ENCODE measurements at places on chromosomes 1 and 21.

GRCh38 chr1:181251713-181252075, 163.2 kb downstream of the IER5 start:
- no peak for DNase-seq

DNA sequence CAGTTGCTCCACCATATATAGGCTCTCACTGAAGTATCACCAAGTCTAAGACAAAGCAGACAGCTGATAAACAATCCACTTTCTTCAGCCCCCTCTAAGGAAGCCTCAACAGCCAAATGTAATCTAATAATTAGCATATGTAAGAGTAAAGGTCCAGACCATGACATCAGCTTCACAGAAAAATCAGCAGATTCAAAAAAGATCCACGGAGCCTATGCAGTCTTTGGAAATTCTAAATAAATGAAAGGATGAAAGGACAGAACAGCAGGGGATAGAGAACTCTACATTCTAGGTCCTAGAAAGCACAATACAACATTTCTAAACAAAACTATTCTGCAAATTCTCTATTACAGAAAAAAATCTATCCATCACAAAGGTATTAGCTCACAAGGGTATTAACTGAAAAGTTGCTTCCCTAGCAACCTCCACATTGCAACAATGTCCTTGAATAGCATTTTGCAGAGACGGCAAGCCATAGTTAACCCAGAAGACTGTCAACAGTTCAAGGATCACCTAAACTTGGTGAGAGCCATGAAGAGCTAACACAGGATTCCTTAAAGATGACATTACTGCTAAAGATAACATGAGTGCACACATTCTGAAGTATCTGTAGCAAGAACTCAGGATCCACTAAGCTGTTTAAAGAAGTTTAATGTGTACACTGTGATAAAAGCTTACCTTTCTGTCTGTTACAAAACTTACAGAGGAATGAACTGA, 74.3 kb downstream of the SIPA1L2 start:
- DNase-seq = no peak

GRCh38 chr1:11524465-11525150, 45.7 kb downstream of the DISP3 start:
- DNase-seq = no peak

GRCh38 chr1:19013826-19014548, 57.5 kb upstream of the IFFO2 start:
- peak; percentile 65 for DNase-seq

DNA sequence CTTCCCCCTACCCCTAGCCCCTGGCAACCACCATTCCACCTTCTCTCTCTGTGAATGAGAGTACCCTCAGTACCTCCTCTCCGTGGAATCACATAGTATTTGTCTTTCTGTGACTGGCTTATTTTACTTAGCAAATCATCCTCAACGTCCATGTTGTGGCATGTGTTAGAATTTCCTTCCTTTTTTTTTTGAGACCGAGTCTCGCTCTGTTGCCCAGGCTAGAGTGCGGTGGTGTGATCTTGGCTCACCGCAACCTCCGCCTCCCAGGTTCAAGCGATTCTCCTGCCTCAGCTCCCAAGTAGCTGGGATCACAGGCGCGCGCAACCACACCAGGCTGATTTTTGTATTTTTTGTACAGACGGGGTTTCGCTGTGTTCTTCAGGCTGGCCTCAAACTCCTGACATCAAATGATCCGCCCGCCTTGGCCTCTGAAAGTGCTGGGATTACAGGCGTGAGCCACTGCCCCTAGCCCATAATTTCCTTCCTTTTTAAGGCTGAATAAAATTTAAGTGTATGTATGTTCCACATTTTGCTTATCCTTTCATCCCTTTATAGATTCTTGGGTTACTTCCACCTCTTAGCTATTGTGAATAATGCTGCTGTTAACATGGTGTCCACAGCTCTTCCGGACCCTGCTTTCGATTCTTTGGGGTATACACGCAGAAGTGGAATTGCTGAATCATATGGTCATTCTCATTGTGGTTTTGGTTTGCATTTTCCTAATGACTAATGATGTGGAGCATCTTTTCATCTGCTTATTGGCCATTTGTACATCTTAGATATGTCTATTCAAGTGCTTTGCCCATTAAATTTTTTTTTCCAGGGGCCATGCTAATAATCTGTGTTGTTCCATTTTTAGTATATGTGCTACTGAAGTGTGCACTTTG, 32.3 kb downstream of the ERRFI1 start:
- no peak for DNase-seq

DNA sequence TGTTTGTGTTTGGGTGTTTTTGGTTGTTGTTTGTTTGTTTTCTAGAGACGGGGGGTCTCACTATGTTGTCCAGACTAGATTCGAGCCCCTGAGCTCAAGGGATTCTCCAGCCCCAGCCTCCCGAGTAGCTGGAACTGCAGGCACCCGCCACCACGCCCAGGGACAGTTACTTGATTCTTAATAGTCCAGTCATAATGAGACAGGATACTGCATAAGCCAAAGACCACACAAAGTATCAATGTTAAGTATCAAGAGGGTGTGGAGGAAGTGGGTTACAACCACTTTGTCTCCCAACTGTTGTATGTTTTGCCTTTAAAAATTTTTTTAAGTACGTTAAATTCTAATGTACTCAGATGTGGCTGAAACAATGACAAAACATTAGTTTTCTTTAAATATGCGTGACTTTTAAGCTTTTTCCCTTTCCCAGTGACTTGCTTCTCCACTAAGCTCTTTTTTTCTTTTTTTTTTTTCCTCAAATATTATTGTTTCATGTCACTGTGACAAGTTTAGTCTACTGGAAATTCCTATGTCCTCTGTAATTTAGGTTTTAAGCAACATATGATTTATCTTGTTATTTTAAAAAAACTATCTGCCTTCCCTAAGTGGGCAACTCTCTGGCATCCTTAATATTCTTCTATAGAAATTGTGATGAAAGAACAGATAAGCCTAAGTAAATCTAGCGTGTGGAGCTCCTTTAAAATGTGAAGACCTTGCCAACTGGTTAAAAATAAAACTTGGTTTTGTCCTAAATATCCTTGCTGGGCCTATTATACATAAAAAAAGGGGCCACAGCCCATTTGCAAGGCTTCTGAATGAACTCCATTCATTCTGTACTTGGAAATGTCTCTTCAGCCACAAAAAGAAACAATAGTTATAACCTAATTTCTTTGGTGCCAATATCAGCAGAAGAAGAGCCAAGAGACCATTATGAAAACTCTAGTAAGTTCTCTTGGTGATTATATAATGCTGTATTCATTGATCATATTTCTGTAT, 56.2 kb upstream of the DPH5 start:
- DNase-seq = no peak

DNA sequence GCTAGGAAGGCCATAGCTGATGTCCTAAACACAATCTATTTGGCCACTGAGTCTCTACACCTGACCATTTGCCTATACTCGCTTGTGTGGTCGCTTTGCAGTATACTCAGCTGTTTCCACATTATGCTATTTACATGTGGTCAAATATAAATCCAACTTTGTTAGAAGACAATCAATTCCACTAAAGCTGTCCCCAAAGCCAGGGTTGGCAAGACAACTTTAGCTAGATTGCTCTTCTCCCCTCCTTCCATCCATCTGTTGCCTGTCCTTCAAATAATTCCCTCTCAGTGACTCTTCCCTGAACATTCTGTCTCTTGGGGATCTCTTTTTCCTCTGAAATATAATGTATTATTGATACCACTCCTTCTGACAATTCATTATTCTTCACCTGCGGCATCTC, 30.1 kb downstream of the AVPR1B start:
- no peak for DNase-seq

- DNase-seq = no peak
Observed at GRCh38 chr1:1051127-1051810, 22.8 kb downstream of the RNF223 start.

DNA sequence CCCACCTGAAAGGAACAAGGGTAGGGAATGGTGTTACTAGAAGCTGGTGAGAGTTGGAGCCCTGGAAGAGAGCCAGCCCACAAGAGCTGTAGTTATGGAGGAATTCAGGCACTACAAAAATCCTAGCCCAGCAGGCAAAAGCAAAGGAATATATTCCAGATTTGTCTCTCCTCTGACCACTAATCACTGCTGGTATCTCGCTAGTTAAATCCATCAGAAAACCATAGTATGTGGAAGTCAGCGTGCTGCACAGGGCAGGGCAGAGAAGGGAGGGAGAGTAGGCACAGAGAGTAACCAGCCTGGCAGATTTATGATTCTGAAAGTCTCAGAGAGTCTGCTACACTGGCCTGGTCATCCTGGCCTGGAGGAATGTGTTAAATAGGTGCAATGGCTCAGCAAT, 88.6 kb downstream of the SELENOF start:
- DNase-seq = no peak

DNA sequence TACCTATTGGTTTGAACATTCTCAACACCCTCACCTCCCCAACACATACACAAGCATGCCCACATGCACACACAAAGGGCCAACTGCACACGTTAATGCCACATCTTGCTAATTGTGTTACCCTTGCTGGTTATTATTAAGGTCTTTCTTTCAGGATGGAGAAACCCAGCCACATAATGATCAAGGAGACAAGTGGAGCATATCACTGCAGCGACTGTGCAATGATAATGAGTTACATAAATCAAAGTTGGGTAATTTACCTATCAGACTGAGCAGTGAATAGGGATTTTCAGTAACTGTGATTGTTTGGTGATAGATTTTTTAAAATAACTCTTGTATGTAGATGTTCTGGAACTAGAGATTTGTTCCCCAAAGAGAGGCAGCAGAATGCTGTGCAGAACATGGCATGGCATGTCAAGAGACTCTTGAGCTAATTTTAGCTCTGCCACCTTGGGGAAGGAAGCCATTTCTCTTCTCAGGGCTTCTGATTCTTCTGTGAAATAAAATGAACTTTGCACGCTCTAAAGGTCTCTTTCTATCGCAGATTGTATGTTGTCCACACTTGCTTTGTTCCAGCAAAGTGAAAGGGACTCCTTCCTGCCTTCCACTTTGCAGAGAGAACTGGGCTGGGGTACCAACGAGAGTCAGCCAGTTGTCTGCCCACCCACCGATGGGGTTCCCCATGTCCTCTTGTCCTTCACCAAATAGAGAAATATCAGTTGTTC, 126.0 kb upstream of the CAMK1G start:
- no peak for DNase-seq

- no peak for DNase-seq
Observed at GRCh38 chr1:54312796-54313316, 93.3 kb downstream of the SSBP3 start.

GRCh38 chr1:75588779-75589475, 22.0 kb downstream of the SLC44A5 start:
- DNase-seq = no peak
